ENCODE measurements at places on chromosomes 3 and 15. TPM values are rescaled to one million over a fixed set of nuclear protein-coding genes. Genes with fewer than 3 reads are reported as not detected.

DNA sequence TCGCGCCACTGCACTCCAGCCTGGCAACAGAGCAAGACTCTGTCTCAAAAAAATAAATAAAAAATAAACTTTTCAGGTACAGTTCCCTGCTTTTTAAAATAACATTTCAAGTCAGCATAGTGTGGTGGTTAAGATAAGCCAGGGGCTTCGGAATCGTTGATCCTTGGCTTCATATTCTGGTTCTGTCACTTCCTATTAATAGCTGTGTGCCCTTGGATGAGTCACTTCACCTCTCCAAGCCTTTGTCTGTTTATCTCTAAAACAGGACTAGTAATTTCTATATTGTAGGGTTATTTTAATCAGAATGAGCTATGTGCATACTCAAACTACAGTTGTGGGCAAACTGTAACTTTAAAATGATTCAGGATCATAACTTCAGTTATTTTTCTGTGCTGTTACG lies 53.8 kb upstream of the SENP5 start:
- ATAC-seq = no peak

GRCh38 chr15:80695911-80696661 lies 976 bp downstream of the ABHD17C start:
- peak; percentile 3 for ATAC-seq

The LPP gene
- 21.5 TPM for total RNA-seq

The VGLL4 gene
- 48.6 TPM for total RNA-seq
